ENCODE measurements at places on chromosomes 4 and X.

GRCh38 chr4:41693629-41694028 is 54.9 kb downstream of the PHOX2B start:
- DNase-seq = peak; percentile 31

GRCh38 chr4:20614816-20615215 is 85.4 kb upstream of the PACRGL start:
- no peak for DNase-seq

DNA sequence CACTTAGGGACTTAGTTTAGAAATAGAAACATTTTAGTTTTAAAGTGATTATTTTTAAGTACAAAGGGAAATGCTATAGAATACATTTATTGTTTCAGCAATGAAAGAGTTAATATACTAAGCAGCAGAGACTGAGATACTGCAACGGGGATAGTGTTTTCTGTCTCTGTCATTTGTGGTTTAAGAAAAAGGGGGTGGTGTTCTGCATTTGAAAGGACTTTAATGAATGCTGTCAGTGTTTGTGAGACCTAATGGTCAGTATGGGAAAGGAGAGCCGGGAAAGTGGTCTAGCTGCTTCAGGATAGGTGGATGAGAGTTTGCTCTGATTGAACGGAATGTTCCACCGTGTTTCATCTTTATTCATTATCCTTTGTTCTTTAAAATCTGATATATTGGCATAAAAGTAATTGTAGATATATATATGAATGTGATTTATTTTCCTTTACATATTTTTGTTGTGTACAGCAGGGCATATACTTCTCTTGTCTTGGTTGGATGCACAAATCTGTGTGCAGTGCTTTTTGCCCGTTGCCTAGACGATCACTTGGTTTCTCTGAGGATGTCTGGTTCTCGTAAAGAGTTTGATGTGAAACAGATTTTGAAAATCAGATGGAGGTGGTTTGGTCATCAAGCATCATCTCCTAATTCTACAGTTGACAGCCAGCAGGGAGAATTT is at the start of gene KLHL5:
Gene KLHL5, plus strand, starts transcription at position 139 of the 676 bp plus-strand sequence. Its CDS starts 421 bp downstream, at position 560.
- DNase-seq = no peak

DNA sequence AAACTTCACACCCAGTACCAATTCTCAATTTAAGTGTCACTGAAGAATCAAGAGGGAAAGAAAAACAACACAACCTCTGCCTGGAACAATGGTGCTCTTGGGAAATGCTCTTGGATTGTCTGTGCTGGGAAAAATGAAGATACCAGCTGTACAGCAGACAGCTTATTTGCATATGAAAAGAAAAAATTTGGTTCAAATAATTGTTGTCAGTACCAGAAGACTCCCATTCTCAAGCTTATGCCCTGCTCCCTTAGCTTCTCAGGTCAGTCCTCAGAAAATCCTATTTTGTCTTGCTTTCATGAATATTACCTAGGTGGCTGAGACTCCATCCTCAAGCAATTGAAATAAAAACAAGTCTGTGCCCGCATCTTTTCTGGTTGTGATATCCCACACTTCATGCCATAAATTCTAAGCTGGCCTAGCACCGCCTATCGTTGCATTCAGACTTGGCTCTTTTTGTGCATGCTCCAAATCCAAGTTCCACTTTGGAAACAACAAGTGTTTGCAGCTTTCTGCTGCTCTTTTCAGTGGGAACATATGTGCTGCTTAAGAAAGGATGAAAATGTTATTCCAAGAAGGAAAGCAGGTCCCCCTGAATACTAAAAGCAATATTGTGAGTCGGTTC is 431.6 kb downstream of the INPP4B start:
- DNase-seq = peak; percentile 2

DNA sequence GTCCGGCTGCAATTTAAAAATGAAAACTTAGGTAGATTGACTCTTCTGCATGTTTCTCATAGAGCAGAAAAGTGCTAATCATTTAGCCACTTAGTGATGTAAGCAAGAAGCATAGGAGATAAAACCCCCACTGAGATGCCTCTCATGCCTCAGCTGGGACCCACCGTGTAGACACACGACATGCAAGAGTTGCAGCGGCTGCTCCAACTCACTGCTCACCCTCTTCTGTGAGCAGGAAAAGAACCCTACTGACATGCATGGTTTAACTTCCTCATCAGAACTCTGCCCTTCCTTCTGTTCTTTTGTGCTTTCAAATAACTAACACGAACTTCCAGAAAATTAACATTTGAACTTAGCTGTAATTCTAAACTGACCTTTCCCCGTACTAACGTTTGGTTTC is 41.0 kb downstream of the MAP7D3 start:
- no peak for DNase-seq

DNA sequence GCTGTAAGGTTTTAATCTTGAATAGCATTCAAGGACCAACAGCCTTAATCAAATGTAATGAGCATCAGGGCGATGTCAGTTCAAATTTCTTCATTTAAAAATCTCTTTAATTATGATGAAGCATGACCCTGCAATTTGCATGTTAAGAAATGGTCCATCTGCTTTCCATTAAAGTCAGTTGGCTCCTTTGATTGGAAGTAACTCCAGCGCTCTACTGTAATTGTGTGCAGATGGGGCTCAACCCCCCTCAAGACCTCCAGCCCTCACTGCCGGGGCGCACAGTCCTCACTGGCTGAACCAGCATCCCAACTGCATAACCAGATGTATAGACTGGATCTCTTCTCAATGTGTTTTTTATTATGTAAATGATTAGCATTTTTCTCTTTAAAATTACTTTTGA is 126.9 kb downstream of the VCX3B start:
- no peak for DNase-seq

- no peak for DNase-seq
Observed at GRCh38 chrX:149004936-149005335, 500.2 kb downstream of the IDS start.

DNA sequence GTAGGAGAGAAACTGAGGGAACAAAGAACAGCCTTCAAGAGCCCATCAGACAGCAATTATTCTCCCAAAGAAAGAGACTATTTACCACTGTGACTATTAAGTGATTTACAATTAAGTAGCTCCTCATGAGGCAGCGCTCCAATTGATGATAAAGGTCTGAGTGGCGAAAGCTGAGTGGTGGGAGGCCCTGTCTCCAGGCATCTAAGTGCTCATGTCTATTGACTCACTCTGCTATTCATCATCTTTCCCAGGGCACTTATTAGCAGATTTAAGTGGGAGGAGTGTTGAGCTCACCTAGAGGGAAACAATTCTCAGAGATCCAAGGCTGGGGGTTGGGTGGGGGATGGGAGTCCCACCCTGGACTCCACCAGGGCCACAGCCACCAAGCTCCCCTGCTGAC is 23.3 kb downstream of the AMER1 start:
- no peak for DNase-seq

DNA sequence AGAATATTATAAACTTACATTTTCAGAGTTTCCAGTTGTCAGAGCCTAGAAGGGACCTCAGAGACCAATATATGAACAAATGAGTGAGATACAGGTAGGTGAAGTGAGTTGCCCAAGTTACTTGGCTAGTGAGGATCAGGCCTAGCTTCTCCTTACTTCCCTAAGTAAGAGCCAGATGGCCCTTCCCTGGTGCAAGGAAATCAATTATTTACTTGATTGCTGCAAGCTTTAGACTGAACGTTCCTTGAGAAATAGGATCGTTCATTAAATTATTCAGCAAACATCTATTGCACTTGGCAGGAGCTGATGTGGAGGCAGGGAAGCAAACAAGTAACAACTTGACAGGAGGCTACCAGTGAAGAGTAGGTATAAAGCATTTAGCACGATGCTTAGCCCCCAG is 117.8 kb downstream of the EFHC2 start:
- no peak for DNase-seq

DNA sequence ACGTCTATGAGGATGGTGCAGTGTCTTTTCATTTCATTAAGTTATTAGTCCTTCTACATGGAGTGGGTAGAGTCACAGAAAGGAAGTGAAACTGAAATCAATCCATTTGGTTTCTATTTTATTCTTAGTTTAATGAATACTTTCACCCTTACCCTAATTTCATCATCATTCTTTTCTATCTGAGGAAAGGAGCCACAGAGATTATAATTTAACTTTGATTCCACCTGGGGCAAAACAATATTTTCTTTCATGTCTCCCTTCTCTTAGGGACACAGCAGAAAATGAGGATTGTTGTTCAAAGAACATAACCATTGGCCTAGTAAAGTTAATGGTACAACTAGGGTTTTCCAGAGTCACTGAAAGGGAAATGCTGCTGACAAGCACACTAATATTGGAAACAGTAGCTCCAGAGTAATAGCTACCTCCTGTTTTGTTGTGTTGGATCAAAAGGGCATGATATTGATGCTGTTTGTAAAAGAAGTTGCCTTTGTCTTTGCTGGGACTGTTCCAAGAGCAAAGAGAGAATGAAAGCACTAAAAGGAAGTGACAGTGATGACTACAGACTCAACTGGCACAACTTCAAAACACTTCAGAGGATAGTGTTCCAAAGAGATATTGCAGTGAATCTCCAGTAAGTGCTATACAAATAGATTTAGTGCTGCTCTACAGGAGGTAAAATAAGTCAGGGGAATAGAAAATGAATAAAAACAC is 247.1 kb upstream of the PITX2 start:
- no peak for DNase-seq

DNA sequence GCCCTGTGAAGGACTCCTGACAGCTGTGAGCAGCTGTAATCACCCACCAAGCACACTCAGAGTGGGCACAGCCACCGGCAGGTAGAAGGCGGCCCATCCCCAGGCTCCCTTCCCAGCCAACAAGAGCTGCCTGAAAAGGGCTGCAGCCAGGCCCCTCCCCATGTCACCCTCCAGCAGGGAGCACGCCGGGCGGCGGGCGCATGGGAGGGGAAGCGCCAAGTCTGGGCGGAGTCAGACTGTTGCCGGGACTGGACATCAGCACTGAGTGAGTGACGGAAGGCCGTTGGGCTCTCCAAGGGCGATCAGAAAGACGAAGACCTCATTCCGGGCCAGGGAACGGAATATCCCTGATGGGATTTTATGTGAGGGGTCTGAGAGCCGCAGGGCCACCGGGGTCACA is 82.1 kb downstream of the PPP2R2C start:
- DNase-seq = no peak

- DNase-seq = no peak
Observed at GRCh38 chrX:13752646-13753045, 18.1 kb downstream of the OFD1 start.

- no peak for DNase-seq
Observed at GRCh38 chrX:123223859-123224258, 39.8 kb downstream of the GRIA3 start.

DNA sequence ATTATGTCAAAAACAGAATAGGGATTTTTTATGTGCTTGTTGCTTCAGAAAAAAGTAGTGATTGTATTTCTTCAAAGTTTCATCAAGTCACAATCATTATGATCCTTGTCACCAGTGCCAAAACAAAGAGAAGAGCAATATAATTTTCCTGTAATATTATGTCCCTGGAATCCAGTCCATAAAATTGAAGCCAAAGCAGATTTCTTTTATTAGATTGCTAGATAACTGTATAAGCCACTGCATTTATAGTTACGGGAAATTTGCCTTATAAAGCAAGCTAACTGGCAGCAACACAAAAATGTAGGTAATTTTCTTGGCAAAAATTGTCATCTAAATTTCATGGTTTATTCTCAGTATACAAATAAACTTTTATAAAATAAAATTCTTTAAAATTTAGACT is 296.1 kb upstream of the ANKRD50 start:
- no peak for DNase-seq

GRCh38 chr4:81442484-81443085 is 29.1 kb downstream of the RASGEF1B start:
- no peak for DNase-seq

DNA sequence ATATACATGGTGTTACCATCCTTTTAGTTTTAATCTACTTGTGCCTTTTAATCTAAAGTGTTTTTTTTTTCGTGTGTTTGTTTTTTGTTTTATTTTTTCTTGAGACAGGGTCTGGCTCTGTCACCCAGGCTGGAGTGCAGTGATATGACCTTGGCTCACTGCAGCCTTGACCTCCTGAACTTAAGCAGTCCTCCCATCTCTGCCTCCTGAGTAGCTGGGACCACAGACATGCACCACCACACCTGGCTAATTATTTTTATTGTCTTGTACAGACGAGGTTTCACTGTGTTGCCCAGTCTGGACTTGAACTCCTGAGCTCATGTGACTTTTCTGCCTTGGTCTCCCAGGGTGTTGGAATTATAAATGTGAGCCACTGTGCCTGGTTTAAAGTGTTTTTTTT is 33.1 kb downstream of the BMP2K start:
- DNase-seq = no peak

DNA sequence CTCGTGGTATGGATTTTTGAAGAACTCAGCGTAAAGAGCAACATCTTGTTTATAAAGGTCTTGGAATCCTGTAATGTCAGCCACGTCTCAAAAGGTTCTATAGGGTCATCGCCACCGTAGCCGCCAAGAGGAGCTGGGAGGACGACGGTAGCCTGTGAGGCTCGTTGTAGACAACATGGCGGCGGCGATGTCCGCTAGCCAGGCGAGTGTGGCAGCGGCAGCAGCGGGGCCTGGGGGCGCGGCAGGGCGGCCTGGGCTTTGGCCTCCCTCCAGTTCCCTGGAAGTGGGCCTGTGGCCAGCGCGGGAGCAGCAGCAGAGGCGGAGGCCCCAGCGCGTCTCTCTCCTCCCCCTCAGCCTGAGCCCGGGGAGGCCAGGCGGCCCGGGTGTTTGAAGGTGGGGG is 143.5 kb upstream of the PBDC1 start:
- DNase-seq = no peak

DNA sequence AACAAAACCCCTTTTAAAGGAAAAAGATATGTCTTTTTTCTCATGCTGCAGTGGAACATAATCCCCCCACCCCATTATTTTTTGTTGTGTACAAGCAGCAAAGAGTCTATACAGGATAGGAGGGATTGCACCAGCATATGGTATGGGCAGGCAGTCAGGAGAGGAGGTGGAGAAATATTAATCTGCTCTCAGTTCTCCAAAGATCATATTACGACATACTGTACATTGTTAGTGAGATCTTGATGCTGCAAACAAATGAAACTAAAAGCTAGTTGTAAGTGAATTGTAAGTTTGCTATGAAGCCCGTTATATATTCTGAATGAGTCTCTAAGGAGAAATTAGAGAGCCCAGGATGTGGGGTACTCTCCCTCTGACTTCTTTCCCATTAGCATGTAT is 75.3 kb downstream of the RAPGEF2 start:
- DNase-seq = no peak

DNA sequence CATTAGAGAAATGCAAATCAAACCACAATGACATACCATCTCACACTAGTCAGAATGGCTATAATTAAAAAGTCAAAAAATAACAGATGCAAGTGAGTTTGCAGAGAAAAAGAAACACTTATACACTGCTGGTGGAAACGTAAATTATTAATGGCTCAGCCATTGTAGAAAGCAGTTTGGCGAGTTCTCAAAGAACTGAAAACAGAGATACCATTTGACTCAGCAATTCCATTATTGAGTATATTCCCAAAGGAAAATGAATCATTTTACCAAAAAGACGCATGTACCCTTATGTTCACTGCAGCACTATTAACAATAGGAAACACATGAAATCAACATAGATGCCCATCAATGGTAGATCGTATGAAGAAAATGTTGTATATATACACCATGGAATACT is 75.0 kb downstream of the NAA11 start:
- no peak for DNase-seq

Measured in NCI-H526 (cell line).